Midbrain (tissue), 1 donor: ENCODE measurements at places on chromosomes 2 and 18.

DNA sequence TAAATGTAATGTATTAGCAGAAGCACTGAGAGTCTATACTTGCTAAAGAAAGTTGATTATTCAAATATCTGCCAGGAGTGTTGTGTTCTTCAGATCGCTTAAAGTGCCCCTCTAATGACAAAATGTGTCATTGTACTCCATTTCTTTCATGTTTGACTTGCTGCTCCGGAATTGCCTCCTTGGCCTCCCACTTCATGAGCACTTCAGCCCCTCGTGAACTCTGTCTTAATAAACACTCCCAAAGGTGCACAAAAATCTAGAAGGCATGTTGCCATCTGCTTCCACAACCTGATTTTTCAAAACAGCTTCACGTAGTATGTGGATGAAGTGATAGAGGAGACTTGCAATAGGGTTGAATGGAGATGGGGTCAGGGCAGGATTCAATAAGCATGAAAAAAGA is 396.1 kb downstream of the TDRD15 start:
- DNase-seq, result no peak

- DNase-seq, result no peak
These were observed 79.5 kb downstream of the EVA1A start for GRCh38 chr2:75480971-75481836.

GRCh38 chr2:143217512-143218115 is 88.4 kb downstream of the ARHGAP15 start:
- no peak for DNase-seq

- DNase-seq, result no peak
These were observed 276.9 kb upstream of the RAB6C start for GRCh38 chr2:129702416-129703176.

GRCh38 chr18:51192696-51193095 is 4.8 kb downstream of the MEX3C start:
- DNase-seq, result no peak

DNA sequence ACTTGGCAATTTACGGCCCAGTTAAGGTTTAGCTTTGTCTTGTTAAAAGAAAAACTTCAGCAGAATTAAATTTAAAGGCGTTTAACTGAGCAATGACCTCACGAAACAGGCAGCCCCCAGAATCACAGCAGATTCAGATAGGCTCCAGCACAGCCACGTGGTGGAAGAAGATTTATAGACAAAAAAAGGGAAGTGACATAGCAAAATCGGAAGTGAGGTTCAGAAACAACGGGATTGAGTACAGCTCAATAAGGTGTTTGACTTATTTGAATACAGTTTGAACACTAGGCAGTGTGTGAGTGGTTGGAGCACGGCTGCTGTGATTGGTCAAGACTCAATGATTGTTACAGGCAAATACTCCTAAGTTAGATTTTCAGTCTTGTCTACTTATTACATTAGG is 79.8 kb downstream of the MOGAT1 start:
- DNase-seq, result no peak

DNA sequence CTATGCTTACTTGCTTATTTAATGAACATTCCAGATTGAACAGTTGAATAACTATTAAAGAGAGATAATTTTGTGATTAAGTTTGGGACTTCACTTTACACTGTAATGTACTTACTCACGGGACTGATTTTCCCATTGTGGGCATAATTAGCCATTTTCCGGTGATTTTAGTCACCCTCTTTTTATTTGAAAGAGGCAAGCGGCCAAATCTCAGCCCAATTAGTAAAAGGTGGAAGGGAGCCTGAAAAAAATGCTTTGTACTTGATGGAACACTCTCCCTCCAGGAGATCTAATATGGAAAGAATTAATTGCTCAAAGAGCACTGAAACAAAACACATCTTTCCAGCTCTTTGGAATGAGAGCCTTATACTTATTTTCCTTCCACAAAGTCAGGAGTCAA is 50.2 kb downstream of the CALCRL start:
- no peak for DNase-seq

GRCh38 chr2:5145053-5145452 is 547.1 kb upstream of the SOX11 start:
- no peak for DNase-seq

DNA sequence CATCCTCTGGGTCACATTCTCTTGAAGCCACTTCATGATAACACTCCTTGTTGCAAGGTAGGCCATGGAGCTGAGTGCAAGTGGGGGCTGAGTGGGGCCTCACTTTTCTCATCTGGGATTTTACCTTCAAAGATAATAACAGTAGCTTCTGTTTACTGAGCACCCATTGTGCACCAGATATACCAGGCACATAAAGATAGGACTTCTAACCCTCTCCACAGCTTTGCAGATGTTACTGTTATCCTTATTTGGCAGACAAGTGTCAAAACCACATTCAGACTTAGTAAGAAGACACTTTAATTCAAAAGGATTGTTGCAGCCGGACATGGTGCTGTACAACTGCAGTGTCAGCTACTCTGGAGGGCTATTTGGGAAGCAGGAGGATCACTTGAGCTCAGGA is 12.8 kb upstream of the FAM136A start:
- DNase-seq, result no peak

GRCh38 chr18:49590608-49591007 is 28.8 kb downstream of the LIPG start:
- DNase-seq, result no peak

- no peak for DNase-seq
These were observed 188.5 kb upstream of the HDAC4 start for GRCh38 chr2:239589270-239589825.

GRCh38 chr2:36663851-36664695 is 32.4 kb upstream of the VIT start:
- DNase-seq, result peak; percentile 51

DNA sequence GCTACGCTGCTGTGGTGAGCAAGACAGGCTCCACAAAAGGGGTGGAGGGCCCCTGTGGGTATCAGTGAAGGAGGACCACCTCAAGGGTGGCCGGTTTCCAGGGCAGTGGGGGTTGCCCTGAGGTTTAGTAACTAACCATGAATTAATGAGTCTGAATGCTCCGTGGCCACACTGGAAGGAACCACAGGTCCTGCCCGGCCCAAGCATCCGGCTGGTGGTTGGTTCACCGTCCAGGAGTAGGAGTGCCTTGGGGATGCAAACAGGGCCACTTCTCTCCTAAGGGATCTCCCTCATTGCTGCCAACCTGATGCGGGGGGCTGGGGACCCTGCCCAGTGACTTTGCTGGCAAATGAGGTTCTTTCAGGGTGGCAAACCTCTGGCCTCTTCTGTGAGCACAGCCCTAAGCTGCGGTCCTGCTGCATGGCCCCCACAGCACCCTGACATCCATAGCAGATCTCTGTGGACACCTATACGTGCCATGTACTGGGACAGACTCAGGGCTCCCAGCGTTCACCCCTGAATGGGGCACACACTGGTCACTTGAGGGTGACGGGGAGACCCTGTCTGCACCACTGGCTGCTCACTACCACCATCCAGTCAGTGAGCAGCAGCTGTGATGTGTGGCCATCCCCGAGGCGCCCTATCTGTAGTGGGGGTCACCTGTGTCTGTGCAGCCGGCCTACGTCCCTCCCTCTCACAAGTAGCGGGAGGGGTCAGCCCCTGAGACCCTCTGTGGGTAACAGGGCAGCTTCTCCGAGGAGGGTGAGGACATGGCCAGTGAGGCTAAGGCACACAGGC is 41.6 kb downstream of the HS6ST1 start:
- no peak for DNase-seq

DNA sequence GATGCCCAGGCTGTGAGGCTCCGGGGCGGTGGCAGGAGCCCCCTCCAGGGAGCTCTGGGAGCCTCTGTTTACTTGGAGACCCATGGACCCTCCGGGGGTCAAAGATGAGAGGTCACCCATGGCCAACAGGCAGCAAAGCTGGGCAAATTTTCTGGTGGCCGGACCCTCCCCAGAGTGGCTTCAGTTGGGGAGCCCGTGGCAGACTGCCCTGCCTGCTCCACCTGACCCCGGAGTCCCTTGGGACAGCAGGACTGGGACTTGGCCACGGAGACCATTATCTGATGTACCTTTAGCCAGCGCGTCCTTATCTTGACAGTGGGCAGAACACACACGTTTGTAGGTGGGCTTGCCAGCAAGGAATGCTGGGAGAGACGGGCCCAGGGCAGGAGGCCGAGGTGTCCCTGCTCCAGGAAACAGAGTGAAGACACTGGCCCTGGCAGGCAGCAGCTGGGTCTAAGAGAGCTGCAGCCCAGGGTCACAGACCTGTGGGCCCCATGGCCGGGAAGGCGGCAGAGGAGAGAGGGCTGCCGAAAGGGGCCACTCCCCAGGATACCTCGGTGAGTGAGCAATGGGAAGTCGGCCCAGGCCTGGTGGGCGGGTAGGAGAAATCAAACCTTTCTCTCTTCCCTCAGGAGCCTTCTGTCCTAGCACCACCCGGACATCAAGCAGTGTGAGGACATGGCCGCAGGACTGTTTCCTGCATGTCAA is at the start of the genes ABCG5 and ABCG8:
ABCG5 (minus strand) TSS at position 280 of the 708 bp plus-strand sequence; CDS start at position 120, 160 bp downstream.
ABCG8 (plus strand) TSS at position 412 of the 708 bp plus-strand sequence; CDS start at position 495, 83 bp downstream.
- no peak for DNase-seq

DNA sequence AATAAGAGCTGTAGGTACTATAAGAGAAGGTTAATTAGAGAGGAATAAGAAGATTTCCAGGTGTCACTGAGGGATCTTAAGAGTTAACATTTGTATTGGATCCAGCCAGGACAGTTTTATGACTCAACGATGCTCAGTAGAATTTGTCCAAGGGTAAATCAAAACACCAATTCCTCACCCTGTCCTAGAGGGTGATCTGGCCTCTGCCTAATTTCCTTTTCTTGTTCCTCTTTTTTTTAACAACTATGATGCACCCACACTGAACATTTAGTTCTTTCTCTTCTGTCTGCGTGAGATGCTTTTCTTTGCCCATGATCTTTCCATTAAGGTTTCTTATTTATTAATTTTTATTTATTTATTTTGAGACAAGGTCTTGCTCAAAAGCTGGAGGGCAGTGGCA is 92.0 kb downstream of the PMS1 start:
- DNase-seq, result no peak

GRCh38 chr2:85607268-85608215 is 4.3 kb downstream of the C2orf68 start:
- no peak for DNase-seq

DNA sequence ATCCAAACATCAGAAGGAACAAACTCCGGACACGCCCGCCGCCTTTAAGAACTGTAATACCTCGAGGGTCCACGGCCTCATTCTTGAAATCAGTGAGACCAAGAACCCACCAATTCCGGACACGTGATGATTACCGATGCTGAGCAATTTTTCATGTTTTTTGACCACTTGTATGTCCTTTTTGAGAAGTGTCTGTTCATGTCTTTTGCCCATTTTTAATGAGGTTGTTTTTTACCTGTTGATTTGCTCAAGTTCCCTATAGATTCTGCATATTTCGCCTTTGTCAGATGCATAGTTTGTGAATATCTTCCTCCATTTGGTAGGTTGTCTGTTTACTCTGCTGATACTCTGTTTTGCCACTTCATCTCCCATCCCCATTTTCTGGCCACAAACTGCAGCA is 150.4 kb downstream of the IRS1 start:
- DNase-seq, result no peak

- peak; percentile 30 for DNase-seq
These were observed 15.6 kb upstream of the ASAP2 start for GRCh38 chr2:9191041-9191481.

- DNase-seq, result no peak
These were observed 191.0 kb downstream of the TCF4 start for GRCh38 chr18:55396979-55397378.

DNA sequence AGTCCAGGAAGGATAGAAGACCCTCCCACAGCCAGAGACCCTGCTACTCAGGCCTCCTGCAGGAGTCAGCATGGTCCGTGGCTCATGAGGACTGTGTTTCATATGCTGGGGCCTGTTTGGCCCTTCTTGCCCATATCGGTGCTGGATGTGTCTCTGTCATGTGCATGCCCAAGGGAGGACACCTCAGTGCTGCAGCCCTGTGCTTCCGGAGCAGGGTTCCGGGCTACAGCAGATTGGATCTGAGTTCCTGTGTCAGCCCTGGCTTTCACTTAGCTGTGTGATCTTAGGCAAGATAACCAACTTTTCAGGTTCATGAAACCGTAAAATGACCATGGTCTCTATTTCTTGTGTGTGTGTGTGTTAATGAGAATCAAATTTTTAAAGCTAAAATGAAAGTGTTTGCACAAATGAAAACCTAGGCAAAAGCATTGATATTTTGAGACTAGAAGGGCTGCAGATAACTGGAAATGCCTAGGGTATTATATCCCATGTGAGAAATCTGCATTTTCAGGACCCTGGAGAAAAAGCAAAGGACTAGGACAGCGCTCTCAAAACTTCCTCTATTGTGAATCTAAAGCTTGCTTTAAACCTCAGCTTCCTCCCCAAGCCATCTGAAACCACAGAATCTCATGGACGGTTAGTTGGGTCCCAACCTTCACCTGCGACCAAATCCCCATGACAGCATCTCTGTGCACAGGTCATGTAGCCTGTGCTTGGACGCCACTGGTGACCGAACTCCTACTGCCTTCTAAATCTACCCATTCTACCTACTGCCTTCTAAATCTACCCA is 58.8 kb upstream of the CAPN13 start:
- no peak for DNase-seq

- no peak for DNase-seq
These were observed 101.2 kb downstream of the ZNF519 start for GRCh38 chr18:14031053-14031452.

- peak; percentile 35 for DNase-seq
These were observed 40.9 kb downstream of the TCF4 start for GRCh38 chr18:55546851-55547704.

- DNase-seq, result no peak
These were observed 201.9 kb upstream of the TRIB2 start for GRCh38 chr2:12514631-12515437.

DNA sequence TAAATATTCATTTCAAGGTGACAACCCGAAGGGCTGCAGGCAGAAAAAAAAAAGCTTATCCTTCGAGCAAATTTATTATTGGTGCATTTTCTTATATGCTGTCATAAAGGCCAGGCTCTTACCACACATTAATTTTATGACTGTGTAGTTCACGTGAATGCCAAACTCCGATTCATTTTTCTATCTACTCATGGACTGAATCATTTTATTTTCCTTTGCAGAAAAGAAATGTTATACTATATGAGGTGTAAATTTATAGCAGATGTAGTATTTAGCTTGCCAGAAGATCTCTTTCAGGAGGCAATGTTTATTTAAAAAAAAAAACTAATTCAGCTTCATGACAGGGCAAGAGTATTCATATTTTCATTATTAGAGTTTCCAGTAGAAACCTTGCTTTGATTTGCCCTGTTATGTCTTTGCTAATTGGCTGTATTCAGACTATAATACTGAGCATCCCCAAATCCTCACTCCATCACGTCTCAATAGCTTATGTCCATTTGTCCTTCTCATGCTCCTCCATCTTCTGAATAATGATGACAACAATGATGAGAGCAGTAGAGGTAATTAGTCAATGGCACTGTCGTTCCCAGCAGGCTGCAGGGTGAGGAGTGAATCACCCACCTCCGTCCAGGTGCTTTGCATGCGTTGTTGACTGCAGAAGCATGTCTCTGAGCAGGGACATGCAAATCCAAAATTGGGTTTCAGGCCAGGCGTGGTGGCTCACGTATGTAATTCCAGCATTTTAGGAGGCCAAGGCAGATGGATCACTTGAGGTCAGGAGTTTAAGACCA is 101.1 kb upstream of the RAB12 start:
- DNase-seq, result no peak

GRCh38 chr2:121545257-121545656 is 14.6 kb downstream of the RNU4ATAC start:
- no peak for DNase-seq

GRCh38 chr2:160533482-160533881 is 39.9 kb upstream of the RBMS1 start:
- DNase-seq, result no peak
